ENCODE measurements at places on chromosomes 7 and 10. TPM values are rescaled to one million over a fixed set of nuclear protein-coding genes. Genes with fewer than 3 reads are reported as not detected.

C10orf88 gene
- total RNA-seq: 5.7 TPM

VIPR2 gene
- not detected for total RNA-seq

ELN gene
- total RNA-seq: not detected

SFTPA1 gene
- not detected for total RNA-seq

CHN2 gene
- total RNA-seq: not detected

SLIT1 gene
- not detected for total RNA-seq

STRIP2 gene
- total RNA-seq: 3.8 TPM

CALHM1 gene
- not detected for total RNA-seq

PHYHIPL gene
- not detected for total RNA-seq

MKI67 gene
- 31.2 TPM for total RNA-seq

UCMA gene
- not detected for total RNA-seq

CYP3A4 gene
- total RNA-seq: 0.14 TPM

NUTM2D gene
- total RNA-seq: 3.8 TPM

PAPOLB gene
- not detected for total RNA-seq

TRIM74 gene
- not detected for total RNA-seq

ZMYND11 gene
- total RNA-seq: 23.8 TPM

FLNC gene
- total RNA-seq: 0.84 TPM

IFIT2 gene
- 0.28 TPM for total RNA-seq

H2BK1 gene
- not detected for total RNA-seq

ASB15 gene
- total RNA-seq: not detected

SLC13A1 gene
- not detected for total RNA-seq

LLCFC1 gene
- not detected for total RNA-seq

ANXA8L1 gene
- 291 TPM for total RNA-seq

OR2A12 gene
- total RNA-seq: not detected

TSPAN13 gene
- total RNA-seq: 35.8 TPM

WEE2 gene
- total RNA-seq: not detected

TAS2R5 gene
- 0.79 TPM for total RNA-seq

STEAP4 gene
- 0.92 TPM for total RNA-seq

GNAT3 gene
- not detected for total RNA-seq

C10orf143 gene
- total RNA-seq: 0.71 TPM

All from airway epithelial cell (primary cell).